ENCODE measurements at places on chromosomes 16 and 17.

- DNase-seq, result peak; percentile 34
Measured at GRCh38 chr17:39196241-39196807, 1.1 kb downstream of the CACNB1 start.

- DNase-seq, result peak; percentile 38
Measured at GRCh38 chr17:60525328-60525684, 736 bp downstream of the APPBP2 start.

- no peak for DNase-seq
Measured at GRCh38 chr16:54477714-54478113, 191.1 kb upstream of the IRX3 start.

GRCh38 chr17:64357191-64357981 is 33.3 kb downstream of the PECAM1 start:
- peak; percentile 97 for DNase-seq

DNA sequence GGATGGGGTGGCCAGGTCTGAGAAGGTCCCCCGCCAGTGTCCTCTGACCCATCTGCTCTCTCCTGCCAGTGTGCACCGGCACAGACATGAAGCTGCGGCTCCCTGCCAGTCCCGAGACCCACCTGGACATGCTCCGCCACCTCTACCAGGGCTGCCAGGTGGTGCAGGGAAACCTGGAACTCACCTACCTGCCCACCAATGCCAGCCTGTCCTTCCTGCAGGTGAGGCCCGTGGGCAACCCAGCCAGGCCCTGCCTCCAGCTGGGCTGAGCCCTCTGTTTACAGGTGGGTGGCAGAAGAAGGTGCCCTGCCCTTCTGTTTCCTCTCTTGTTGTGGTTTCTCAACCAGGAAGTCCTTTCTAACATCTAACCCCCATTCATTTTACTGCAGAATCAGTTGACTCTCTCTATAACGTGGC is 7.1 kb downstream of the ERBB2 start:
- no peak for DNase-seq

DNA sequence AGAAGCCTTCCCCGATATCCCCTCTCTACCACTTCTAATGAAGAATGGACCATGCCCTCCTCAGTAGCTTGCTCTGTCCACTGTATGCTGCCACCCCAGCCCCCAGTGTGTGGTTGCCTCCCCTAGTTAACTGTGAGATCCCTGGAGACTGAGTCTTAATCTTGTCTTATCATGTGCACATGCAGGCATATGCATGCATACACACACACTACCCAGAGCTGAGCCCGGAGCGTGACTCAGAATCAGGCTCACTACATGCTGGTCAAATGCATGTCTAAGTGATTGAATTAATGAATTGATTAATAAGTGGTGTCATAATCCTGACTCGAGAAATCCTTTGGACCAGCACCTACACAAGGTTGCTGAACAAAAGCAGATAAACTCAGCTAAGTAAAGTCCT is 99.4 kb downstream of the CCT6B start:
- no peak for DNase-seq

GRCh38 chr16:75502916-75503605 is 7.8 kb upstream of the CHST6 start:
- DNase-seq, result no peak

- DNase-seq, result no peak
Measured at GRCh38 chr16:58047557-58048348, 22.2 kb downstream of the MMP15 start.

DNA sequence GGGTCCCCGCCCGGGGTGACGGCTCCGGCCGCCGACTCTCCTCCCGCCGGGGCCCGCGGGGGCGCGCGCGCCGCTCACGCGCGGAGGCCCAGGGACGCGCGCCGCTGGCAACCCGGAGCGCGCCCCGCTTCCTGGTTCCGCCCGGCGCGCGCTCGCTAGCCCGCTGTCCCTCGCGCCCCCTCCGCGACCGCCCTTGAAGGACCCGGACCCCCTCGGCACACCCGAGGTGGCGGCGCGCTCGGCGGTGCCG is at the start of gene STAT5B:
Gene STAT5B, minus strand, starts transcription at position 33 of the 250 bp plus-strand sequence. CDS start 44,264 bp downstream, outside the sequence.
- DNase-seq, result peak; percentile 67

GRCh38 chr17:58621174-58621573 is 70.7 kb downstream of the TEX14 start:
- DNase-seq, result no peak

DNA sequence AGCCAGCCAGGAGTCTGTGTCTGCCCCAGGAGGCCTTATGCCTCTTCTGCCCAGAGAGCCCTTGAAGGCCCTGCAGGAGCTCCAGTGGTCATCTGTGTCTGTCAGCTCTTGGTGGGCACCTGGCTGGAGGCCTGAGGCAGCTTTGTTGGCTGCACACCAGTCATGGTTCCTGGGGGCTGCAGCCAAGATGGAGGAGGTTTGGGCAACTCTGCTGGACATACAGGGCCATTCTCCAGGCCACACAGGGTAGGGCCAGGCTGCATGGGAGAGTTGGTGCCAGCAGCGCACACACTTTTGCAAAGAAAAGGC is 29.4 kb downstream of the B9D1 start:
- DNase-seq, result no peak

- no peak for DNase-seq
Measured at GRCh38 chr17:78269955-78270381, 38.5 kb downstream of the TMEM235 start.

GRCh38 chr16:73228649-73229048 is 180.7 kb upstream of the ZFHX3 start:
- peak; percentile 85 for DNase-seq

GRCh38 chr16:50616883-50617645 is 64.0 kb downstream of the SNX20 start:
- peak; percentile 27 for DNase-seq

DNA sequence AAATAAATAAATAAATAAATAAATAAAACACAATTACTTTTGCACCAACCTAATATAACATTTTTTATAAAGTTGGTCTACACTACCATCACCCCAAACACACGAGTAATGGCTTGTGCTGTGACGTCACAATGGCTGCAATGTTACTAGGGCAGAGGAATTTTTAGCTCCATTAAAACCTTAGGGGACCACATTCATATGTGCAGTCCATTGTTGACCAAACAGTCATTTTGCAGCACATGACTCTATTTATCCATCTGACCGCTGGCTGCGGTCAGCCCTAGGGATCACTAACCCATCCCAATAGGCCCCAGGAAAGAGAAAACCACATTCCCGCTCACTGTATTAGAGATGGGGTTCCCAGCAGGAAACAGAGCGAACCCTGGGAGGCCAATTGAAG is 9.6 kb downstream of the CDH5 start:
- DNase-seq, result no peak

GRCh38 chr17:28758411-28759121 is 14.8 kb downstream of the TRAF4 start:
- no peak for DNase-seq

DNA sequence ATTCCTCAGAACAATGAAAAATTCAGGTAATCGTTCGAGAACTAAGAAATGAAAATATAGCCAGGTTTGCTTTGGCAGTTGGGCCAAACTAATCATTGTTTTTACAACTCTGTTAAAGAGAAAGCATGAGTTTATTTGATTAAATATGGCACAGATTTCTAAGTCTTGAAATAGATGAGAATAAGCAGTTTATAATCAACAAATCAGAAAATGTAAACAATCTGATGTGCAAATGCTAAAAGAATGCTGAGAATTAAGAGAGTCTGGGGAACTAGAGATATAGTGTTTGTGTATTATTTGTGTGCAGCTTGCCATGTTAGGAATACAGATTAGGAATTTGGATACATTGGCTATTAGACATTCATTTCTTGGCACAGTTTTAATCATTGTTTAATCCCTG is 212.5 kb downstream of the TANC2 start:
- DNase-seq, result peak; percentile 67

Data from EH (cell line).